Mucosa of gallbladder (tissue), 1 donor: ENCODE measurements at places on chromosomes 7 and 10. TPM values are rescaled to one million over a fixed set of nuclear protein-coding genes. Genes with fewer than 3 reads are reported as not detected.
A peak's percentile ranks its signal among the peaks of the same experiment; 100 is the strongest.

Gene CPA2
- 3.3 TPM for total RNA-seq

Gene FKBP9
- 116 TPM for total RNA-seq

Gene BAMBI
- total RNA-seq: 19.4 TPM

Gene SH2D4B
- total RNA-seq: not detected

Gene SLC16A9
- total RNA-seq: 5.6 TPM

Gene GJD4
- not detected for total RNA-seq

Gene LRRC18
- total RNA-seq: 0.20 TPM

Gene VGF
- 0.29 TPM for total RNA-seq

Gene MYL7
- total RNA-seq: not detected

Gene BICC1
- total RNA-seq: 5.1 TPM

Gene LRRC4
- 3.8 TPM for total RNA-seq

Gene GLCCI1
- total RNA-seq: 16.3 TPM

Gene GRID2IP
- 0.86 TPM for total RNA-seq

Gene LIPF
- total RNA-seq: not detected

Gene PARD3
- 39.6 TPM for total RNA-seq

Gene CPA5
- 0.92 TPM for total RNA-seq

Gene NPSR1
- total RNA-seq: not detected

Gene SORBS1
- 431 TPM for total RNA-seq

DNA sequence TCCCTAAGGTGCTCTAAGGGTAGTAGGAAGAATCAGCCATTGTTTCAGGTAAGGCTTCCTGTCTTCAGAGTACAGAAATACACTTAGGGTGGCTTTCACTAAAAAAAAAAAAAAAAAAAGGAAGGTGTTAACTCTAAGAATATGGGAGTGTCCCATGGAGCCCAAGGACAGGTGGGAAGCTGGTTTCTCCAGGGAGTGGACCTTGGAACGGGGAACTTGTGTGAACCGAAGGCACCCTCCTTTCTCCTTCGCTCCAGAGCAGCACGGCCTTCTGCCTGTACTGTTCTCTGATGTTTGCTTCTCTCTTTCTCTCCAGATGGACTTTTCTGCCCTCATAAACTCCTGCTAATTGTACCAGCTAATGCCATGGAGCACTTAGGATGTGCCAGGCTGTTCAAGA is 6.2 kb downstream of the OPALIN start:
- peak; percentile 72 for DNase-seq

- no peak for DNase-seq
Observed at GRCh38 chr7:91771394-91771793, 109.1 kb downstream of the MTERF1 start.

DNA sequence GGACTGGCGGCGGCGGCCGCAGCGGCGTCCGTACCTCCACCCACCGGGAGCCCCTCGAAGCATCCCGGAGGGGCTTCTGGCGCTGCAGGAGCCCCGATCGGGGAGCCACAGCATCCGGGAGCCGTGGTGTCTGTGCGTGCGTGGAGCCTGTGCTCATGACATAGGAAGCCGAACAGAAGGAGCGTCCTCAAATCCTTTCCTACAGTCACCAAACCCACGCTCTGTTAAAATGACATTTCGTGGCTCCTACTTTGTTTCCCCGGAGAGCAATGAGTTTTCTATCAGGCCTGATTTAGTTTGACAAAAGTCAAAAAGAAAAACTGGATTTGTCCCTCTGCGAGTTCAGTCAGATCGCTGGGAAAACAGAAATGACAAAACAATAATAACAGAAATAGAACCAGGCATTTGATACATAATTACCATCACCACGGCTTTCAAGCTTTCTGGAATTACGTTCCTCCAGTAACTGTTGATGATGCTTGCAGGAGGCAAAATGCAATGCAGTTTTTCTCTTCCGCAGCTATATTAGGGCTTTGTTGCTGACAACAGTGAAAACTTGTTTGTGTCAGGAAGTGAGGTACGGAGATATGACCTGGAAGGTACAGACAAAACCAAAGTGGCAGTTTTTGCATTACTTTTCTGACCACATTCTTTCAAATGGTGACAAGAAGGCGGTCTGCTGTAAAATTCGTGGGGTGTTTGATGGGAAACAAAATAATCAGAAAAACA is 219.3 kb upstream of the MKLN1 start:
- peak; percentile 31 for DNase-seq

DNA sequence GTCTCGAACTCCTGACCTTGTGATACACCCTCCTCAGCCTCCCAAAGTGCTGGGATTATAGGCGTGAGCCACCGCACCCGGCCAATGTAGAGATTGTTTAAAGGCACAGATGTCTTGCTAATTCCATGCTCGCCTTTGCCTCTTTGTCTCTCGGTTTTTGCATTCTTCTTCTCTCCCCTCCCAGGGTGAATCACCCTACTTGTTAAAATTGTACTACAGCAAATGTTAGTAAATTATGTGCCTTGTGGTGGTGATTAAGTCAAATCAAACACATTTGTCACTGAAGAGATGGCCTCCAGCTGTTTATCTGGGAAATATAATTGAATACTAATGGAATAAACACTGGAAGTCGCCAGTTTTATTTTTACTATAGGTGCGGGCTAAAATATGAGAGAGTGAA is 384.4 kb upstream of the AUTS2 start:
- no peak for DNase-seq

- no peak for DNase-seq
Observed at GRCh38 chr7:22093936-22094335, 148.2 kb upstream of the CDCA7L start.

GRCh38 chr7:138247568-138248333 is 171.5 kb downstream of the AKR1D1 start:
- DNase-seq: no peak

- DNase-seq: no peak
Observed at GRCh38 chr7:41163991-41164390, 538.9 kb downstream of the INHBA start.

DNA sequence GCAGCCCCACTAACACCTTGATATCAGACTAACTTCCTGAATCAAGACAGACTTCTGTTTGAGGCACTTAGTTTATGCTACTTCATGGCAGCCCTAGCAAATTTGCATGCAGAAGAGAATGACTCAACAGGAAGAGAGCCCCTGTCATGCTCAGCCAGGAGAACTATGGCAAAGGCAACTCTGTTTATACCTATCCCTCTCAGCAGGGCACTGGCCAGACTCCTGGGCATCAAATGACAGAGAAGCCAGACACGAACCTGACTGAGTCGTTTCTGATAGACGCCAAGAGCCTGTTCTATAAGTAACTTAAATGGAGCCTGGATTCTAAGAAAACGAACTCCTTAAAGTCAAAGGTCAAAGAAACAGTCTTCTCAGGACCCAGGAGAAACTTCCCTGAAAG is 50.9 kb upstream of the UNC5B start:
- DNase-seq: no peak

GRCh38 chr10:48592346-48592745 is 12.5 kb downstream of the ARHGAP22 start:
- DNase-seq: no peak

- DNase-seq: no peak
Observed at GRCh38 chr7:157041004-157041403, 30.5 kb upstream of the MNX1 start.

- no peak for DNase-seq
Observed at GRCh38 chr7:155482511-155483183, 24.7 kb downstream of the EN2 start.

GRCh38 chr10:79193694-79194382 is 125.1 kb downstream of the ZMIZ1 start:
- no peak for DNase-seq

GRCh38 chr7:149715476-149715875 is 57.9 kb downstream of the ZNF467 start:
- DNase-seq: no peak

- DNase-seq: no peak
Observed at GRCh38 chr7:26305090-26305868, 13.6 kb downstream of the SNX10 start.

DNA sequence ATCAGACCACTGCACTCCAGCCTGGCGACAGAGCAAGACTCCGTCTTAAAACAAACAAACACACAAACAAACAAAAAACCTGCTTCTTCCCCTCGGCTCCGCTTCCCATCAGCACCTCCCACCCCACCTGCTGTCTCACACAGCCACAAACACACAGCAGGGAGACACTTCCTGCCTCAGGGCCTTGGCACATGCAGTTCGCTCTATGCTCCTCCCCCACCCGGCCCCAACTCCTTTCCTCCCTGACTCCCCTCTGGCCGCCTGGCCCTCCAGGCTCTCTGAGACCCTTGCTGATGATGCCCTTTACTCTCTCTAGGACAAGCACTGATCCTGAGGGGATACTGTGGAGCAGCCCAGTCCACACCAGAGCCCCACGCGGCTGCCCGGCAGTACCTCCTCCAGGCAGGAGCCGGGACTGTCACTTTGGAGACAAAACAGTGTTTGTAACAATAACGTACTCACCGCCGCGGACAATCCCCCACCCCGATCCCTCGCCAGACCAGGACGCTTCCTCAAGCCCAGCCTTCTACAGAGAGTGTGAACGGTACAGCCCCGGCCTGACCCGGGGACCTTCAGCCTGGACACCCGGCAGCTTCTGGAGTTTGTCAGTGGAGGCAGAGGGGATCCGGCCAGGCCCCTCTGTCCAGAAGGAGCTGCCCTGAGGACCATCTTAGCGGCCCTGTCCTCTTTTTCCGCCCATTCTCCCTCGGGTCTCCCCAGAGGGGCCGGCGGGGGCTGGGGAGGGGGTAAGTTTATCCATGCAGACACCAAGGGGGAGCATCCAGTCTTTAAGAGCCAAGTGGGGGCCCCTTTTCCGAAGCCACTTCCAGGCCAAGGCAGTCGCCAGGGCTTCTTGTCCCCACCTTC is 50.0 kb upstream of the GTF2IRD1 start:
- no peak for DNase-seq

GRCh38 chr7:71384094-71384493 is 252.2 kb downstream of the GALNT17 start:
- no peak for DNase-seq

DNA sequence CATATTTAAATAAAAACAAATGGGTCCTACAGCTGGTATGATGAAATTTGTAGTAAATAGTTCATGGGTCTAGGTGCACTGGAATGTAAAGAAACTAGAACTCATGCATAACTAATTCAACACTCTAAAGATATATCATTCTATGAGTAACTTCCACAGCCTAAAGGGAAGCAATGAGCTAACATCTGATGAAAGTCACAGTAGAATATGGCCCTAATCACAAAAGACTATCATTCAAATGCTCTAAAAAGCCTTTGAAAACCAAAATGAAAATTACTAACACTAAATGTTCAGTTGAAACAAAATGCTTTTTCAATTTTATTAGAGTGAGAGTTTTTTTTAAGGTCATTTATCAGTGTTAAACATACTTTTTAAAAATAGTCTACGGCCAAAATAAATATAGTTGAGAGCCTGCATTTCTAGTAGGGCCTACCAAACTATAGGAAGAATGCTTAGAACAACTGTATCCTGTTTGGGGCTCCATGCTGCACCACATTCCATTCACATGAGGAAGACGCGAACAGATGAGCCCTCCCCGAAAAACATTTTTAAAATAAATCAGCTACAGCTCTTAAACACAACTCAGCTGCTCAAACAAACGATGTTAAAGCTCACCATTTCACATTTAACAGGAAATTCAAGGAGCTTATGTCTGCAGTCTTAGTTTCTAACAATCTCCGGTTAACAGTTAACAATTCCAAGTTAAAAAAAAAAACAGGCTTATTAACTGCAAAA is 134.5 kb downstream of the NRBF2 start:
- peak; percentile 30 for DNase-seq

GRCh38 chr7:17195576-17195975 is 102.9 kb upstream of the AHR start:
- DNase-seq: no peak

DNA sequence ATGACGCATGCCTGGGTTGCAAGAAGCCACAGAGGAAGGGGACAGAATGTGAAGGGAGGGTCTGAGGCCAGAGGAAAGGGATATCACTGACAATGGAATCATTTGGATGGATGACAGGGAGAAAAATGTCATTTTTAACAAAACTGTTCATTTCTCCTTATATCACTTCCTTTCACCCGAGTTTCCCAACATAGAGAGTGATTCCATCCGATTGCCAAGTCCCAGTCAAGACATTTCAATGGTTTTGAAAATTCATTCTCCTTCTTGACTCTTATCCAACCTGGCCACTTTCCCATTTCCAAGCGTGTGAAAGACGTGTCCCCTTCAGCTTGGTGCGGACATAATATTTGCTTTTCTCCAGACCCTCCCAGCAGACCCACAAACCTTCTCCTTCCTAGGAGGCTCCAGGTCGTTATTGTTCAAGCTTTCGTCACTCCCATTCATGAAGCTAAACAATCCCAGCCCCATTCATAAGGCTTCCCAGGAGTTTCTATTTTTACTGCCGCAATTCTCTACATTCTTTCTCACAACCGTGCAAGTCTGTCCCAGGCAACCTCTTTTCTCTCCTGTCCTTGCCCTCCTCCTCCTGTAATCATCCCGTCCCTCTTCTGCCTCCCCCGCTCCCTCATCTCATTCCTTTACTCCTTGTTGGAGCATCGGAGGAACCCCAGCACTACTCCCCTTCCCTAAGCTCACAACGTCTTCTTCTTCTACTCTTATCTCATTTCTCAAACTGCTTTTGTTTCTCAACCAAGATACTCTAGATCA is 301.3 kb upstream of the KLF6 start:
- DNase-seq: no peak

DNA sequence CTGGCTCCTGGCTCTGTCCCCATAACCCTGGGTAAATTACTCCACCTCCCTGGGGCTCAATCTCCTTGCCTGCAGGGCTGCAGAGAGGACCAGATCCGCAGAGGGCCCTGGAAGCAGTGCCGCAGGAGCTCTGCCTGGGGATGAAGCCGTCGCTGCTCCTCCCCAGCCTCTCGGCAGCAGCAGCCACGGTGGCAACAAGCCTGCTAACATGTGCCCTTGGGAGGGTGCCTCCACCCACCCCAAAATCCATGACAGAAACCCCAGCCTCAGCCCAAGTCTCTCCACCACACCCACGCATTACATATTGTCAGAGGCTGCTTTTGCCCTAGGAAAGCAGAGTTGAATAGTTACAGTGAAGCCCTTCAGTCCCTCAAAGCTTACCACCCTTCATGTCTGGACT is 486.4 kb upstream of the FOXK1 start:
- DNase-seq: no peak

DNA sequence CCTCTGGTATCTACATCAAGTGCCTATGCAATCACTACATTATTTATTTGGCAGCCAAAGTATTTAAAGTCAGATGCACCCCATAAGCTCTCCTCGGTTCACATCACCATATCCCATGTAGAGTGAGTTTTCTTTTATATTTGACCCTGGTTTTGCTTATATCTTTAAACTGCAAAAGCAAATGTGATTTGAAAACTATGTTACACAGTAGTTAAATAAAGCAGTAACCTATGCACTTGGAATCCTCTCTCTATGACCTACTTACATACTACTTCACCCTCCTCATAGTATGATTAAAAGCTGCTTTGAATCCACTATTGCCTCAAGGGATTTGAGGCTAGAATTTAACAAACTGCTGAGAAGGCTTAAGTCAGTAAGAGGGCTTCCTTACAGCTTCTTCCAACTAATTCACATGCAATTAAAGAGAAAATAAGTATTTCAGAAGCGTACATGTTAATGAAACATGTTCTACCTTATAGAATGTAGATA is 2.2 kb upstream of the CELF2 start:
- DNase-seq: no peak

DNA sequence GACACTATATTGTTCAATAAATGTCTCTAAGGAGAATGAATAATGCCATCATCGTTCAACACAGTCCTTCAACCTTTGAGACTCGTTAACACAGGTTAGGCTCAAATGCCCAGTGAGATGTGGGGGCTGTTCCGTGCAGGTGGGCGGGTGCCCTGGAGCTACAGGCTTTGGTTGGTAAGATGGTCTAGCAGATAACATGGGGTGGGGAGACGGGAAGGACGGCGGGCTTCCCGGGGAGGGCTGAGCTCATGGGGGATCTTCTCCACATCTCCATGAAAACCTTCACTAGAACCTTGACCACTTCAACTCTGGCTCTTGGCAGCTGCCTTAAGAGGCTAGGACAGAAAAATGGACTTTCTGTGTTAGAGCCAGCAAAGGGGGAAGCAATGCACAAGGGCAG is 134.1 kb upstream of the TCERG1L start:
- no peak for DNase-seq
